ENCODE measurements at places on chromosomes 5 and 9.

GRCh38 chr9:14353222-14354056 lies 39.5 kb upstream of the NFIB start:
- DNase-seq: peak; percentile 30

GRCh38 chr9:92917176-92917800 lies 30.0 kb upstream of the FGD3 start:
- no peak for DNase-seq

DNA sequence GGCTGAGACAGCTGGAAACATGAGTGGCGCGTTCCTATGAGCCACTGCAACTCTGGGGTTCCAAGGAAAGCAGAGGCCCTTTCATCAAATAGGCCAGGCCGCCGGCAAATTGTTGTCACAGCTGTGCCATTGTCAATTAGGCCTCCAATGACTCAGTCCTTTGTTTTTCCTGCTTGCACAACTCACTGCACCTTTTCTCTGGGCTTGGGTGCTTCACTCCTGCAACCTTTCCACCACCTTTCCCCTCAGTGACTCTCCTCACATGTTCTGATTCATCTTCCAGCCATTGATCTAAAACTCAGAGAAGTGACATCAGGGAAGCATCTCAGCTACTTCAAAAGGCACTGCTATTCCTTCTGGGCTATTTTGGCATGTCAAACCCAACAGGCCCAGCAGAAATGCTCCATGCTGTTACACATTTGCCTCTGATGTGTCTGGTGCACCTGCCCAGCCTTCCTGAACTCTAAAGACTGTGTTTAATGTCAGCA lies 653.7 kb downstream of the NR2F1-AS1 start:
- no peak for DNase-seq

DNA sequence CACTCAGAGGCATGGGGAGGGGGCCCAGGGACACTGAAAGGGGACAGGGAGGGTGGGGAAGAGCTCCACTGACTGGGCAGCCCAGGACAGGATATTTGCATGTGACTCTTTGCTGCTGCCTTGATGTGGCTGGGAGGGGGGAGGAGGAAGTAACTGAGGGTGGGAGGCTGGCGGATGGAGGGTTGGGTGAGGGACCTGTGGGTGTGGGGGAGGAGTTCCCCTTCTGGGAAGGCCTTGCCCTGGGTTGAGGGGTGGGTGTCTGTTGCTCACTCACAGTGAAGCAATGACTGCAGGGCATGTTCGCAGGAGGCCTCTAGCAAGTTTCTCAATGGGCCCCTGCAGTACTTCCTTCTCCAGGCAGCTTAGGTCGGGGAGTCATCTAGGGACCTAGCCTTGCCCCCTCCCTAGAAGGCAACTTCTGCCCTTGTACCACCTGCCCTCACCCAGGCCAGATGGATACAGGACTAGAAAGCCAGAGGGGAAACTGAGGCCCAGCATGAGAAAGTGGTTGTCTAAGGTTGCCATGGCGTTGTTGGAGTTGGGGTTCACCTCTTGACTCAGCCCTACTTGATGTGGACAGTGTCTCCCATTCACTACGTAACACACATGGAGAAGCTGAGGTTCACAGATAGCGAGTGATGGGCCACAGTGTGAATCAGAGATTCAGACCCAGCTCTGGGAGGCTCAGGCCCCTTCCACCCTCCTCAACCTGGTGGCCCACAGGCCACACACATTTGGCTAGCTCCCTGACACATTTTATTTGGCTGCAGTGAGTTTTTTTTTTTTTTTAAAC lies 3.0 kb downstream of the GRK6 start:
- peak; percentile 27 for DNase-seq

- DNase-seq: no peak
Measured at GRCh38 chr5:140296289-140296688, 6.6 kb downstream of the PFDN1 start.

All from activated naive CD4-positive, alpha-beta T cell (primary cell).